Activated CD8-positive, alpha-beta T cell treated with anti-CD3 and anti-CD28 coated beads for 36 hours (primary cell): ENCODE measurements at places on chromosomes 11 and 22. TPM values are rescaled to one million over a fixed set of nuclear protein-coding genes. Genes with fewer than 3 reads are reported as not detected.

Gene OR52E8
- total RNA-seq, result not detected

Gene ANKK1
- total RNA-seq, result not detected

Gene TYR
- total RNA-seq, result not detected

Gene MUC2
- total RNA-seq, result not detected

GRCh38 chr11:369336-370018 lies at the start of gene B4GALNT4:
Gene B4GALNT4, plus strand, starts transcription at chr11:369499. Its CDS starts 305 bp downstream, at chr11:369804.
- peaks cover 37% of the 10 kb centered on the region for H3K27me3 ChIP-seq
- H3K4me3 ChIP-seq, result peak within 1 kb of the TSS; percentile 62
- no peak for DNase-seq
- peaks cover 3% of the 10 kb centered on the region for H3K4me1 ChIP-seq

- H3K4me3 ChIP-seq, result no peak overlapping the region
- peaks cover 23% of the 10 kb centered on the region for H3K36me3 ChIP-seq
- H3K27me3 ChIP-seq, result no peaks in the 10 kb centered on the region
- H3K4me1 ChIP-seq, result peaks cover 22% of the 10 kb centered on the region
Measured at GRCh38 chr11:32581556-32581955, 2.1 kb upstream of the EIF3M start.

DNA sequence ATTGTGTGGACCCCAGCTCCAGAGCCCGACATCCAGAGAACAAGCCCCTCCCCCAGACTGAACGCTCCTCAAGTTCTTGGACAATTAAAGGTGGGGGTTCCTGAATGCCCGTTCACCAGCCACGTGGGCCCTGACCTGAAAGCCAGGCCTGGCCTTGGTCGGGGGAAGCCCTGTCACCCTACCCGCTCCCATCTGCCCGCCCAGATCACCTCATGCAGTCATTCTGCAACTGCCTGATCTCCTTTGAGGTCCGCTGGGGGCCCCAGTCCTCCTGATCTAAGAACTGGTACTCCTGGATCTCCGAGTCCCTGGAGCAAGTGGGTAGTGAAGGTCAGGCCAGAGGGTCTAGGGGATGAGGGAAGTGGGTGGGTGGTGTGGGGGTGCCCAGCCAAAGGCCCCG lies 9.1 kb upstream of the NAALADL1 start:
- H3K4me3 ChIP-seq, result no peak overlapping the region
- no peaks in the 10 kb centered on the region for H3K27me3 ChIP-seq
- H3K36me3 ChIP-seq, result no peaks in the 10 kb centered on the region

DNA sequence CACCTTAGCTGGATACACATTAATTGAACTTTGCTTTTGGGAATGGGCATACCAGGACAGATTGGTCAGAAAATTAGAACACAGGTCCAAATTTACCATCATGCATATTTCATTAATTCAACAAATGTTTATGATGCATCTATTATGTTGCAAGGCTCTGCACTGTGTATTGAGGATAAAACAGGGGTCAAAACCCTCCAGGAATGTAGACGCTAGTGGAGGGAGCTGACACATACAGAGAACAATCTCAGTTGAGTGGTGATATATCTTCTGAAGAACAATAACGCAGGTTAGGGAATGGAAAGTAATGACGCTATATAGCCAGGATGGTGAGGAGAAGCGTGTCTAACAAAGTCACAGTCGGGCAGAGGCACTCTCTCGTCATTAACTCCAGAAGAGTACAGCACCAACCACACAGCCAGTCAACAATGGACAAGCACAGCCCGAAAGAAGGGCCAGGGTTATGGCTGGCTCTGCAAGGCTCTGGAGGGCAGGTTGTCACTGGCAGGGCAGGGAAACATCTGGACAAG lies 3.8 kb downstream of the FLI1 start:
- H3K4me3 ChIP-seq, result peak overlapping the region; percentile 92
- peaks cover 43% of the 10 kb centered on the region for H3K36me3 ChIP-seq
- no peak for DNase-seq
- H3K4me1 ChIP-seq, result peaks cover 66% of the 10 kb centered on the region

GRCh38 chr22:37388538-37388937 lies 38.7 kb downstream of the ELFN2 start:
- no peaks in the 10 kb centered on the region for H3K36me3 ChIP-seq
- H3K4me1 ChIP-seq, result no peaks in the 10 kb centered on the region
- DNase-seq, result no peak

DNA sequence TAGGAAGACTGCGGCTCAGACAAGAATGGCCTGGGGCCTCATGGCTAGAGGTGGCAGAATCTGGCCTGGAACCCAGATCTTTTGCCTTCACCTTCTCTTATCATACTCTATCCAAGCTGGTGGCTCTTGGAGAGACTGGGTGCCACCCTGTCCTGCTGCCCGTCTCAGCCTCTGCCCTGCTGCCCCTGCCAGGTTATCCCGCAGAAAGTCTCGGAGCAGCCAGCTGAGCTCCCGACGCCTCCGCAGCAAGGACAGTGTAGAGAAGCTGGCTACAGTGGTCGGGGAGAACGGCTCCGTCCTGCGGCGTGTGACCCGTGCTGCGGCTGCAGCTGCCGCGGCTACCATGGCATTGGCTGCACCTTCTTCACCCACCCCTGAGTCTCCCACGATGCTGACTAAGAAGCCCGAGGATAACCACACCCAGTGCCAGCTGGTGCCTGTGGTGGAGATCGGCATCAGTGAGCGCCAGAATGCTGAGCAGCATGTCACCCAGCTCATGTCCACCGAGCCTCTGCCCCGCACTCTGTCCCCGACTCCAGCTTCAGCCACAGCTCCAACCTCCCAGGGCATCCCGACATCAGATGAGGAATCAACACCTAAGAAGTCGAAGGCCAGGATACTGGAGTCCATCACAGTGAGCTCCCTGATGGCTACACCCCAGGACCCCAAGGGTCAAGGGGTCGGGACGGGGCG lies 5.9 kb downstream of the INCENP start:
- no peak for DNase-seq
- H3K27me3 ChIP-seq, result no peaks in the 10 kb centered on the region
- H3K4me1 ChIP-seq, result peaks cover 36% of the 10 kb centered on the region
- H3K27ac ChIP-seq, result no peak overlapping the region
- H3K4me3 ChIP-seq, result no peak overlapping the region
- H3K36me3 ChIP-seq, result peaks cover 70% of the 10 kb centered on the region

- H3K27ac ChIP-seq, result no peak overlapping the region
- H3K36me3 ChIP-seq, result no peaks in the 10 kb centered on the region
- peaks cover 2% of the 10 kb centered on the region for H3K4me1 ChIP-seq
- DNase-seq, result no peak
- H3K27me3 ChIP-seq, result peaks cover 6% of the 10 kb centered on the region
- no peak overlapping the region for H3K4me3 ChIP-seq
Measured at GRCh38 chr11:34825670-34826383, 90.4 kb downstream of the APIP start.

- no peak for DNase-seq
- H3K27me3 ChIP-seq, result no peaks in the 10 kb centered on the region
- peaks cover 9% of the 10 kb centered on the region for H3K36me3 ChIP-seq
- H3K4me3 ChIP-seq, result no peak overlapping the region
Measured at GRCh38 chr22:20748082-20748481, 25.8 kb upstream of the SERPIND1 start.

- peak overlapping the region; percentile 93 for H3K27ac ChIP-seq
- peak overlapping the region; percentile 3 for H3K4me3 ChIP-seq
- peaks cover 52% of the 10 kb centered on the region for H3K4me1 ChIP-seq
- DNase-seq, result peak; percentile 38
- H3K36me3 ChIP-seq, result no peaks in the 10 kb centered on the region
- no peaks in the 10 kb centered on the region for H3K27me3 ChIP-seq
Measured at GRCh38 chr22:39115977-39116621, 19.1 kb downstream of the APOBEC3H start.

DNA sequence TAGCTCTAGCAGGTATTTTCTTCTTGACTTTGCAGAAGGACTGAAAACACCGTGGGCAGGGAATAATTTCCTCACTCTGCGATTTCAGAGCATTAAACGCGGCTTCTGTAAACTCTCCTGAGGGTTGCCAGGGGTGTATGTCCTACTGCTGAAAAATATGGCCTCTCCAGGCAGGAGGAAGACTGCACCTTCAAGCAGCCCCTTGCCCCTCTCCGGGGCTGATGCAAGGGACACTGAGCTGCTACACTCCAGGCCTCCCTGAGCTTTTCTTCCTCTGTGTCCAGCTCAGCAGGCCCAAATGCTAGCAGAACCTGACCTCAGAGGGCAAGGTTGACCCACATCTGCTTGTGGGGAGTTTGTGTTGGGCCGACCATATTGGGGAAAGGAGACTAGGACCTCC lies 2.2 kb downstream of the CD6 start:
- H3K4me1 ChIP-seq, result peaks cover 41% of the 10 kb centered on the region
- no peaks in the 10 kb centered on the region for H3K27me3 ChIP-seq
- no peak for DNase-seq
- peaks cover 57% of the 10 kb centered on the region for H3K36me3 ChIP-seq

- H3K4me3 ChIP-seq, result no peak overlapping the region
- no peak for DNase-seq
- no peak overlapping the region for H3K27ac ChIP-seq
- H3K27me3 ChIP-seq, result no peaks in the 10 kb centered on the region
- H3K36me3 ChIP-seq, result no peaks in the 10 kb centered on the region
Measured at GRCh38 chr11:132358573-132358953, 988.1 kb downstream of the NTM start.

GRCh38 chr11:112523031-112523430 lies 262.4 kb upstream of the PLET1 start:
- no peak for DNase-seq
- H3K27ac ChIP-seq, result no peak overlapping the region
- H3K4me3 ChIP-seq, result no peak overlapping the region
- H3K27me3 ChIP-seq, result peaks cover 5% of the 10 kb centered on the region
- H3K4me1 ChIP-seq, result peaks cover 3% of the 10 kb centered on the region
- no peaks in the 10 kb centered on the region for H3K36me3 ChIP-seq

- H3K4me3 ChIP-seq, result no peak overlapping the region
- no peak overlapping the region for H3K27ac ChIP-seq
Measured at GRCh38 chr11:20782775-20783174, 113.4 kb downstream of the NELL1 start.

- H3K27ac ChIP-seq, result peak overlapping the region; percentile 97
- H3K4me1 ChIP-seq, result peaks cover 42% of the 10 kb centered on the region
- DNase-seq, result peak; percentile 28
Measured at GRCh38 chr11:62574363-62575071, 826 bp upstream of the EEF1G start.

GRCh38 chr22:22771696-22772377 lies 115.8 kb upstream of the IGLL5 start:
- H3K4me1 ChIP-seq, result peaks cover 4% of the 10 kb centered on the region
- no peaks in the 10 kb centered on the region for H3K36me3 ChIP-seq
- H3K27me3 ChIP-seq, result no peaks in the 10 kb centered on the region

DNA sequence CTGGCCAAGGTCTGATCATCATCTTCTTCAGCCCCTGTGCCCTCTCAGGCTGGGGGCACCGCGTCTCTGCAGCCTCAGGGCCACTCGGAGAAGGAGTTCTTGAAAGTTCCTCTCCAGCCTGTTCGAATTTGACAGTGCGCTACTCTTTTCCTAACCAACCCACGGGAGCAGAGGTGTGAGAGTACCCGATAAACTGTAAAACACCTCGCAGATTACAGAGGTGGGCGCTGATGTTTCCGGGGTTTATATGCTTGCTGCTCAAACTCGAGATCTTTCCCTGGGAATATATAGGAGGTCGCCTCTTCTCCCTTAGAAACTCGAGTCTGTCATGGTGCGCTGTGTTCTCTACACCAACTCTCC lies 515 bp downstream of the CTR9 start:
- no peaks in the 10 kb centered on the region for H3K27me3 ChIP-seq
- peak overlapping the region; percentile 90 for H3K27ac ChIP-seq
- H3K4me3 ChIP-seq, result peak overlapping the region; percentile 96
- peak; percentile 25 for DNase-seq
- H3K4me1 ChIP-seq, result peaks cover 23% of the 10 kb centered on the region

GRCh38 chr11:126791991-126792390 lies 208.6 kb downstream of the KIRREL3 start:
- H3K27me3 ChIP-seq, result peaks cover 3% of the 10 kb centered on the region
- no peaks in the 10 kb centered on the region for H3K36me3 ChIP-seq
- H3K4me3 ChIP-seq, result no peak overlapping the region
- H3K4me1 ChIP-seq, result no peaks in the 10 kb centered on the region

- no peak overlapping the region for H3K27ac ChIP-seq
- H3K4me1 ChIP-seq, result peaks cover 13% of the 10 kb centered on the region
- no peak overlapping the region for H3K4me3 ChIP-seq
- H3K36me3 ChIP-seq, result no peaks in the 10 kb centered on the region
- DNase-seq, result no peak
- peaks cover 6% of the 10 kb centered on the region for H3K27me3 ChIP-seq
Measured at GRCh38 chr11:102280245-102280833, 36.9 kb upstream of the BIRC3 start.

DNA sequence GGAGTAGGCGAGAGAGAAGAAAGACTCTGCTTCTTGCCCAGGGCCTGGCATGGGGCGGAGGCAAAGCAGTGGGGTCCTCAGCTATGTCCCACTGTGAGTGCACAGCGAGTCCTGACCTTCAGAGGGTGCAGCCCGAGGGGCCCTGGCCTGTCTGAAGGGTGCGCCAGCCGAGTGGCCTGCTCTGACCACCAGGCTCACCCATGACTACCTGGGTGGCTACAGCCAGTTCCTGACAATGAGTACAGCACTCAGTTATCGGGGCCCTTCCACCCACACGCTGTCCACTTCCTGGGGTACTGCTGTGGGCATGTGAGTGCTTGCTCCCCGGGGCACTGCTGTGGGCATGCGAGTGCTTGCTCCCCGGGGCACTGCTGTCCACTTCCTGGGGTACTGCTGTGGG lies 74.1 kb upstream of the B3GAT1 start:
- no peaks in the 10 kb centered on the region for H3K4me1 ChIP-seq
- H3K27me3 ChIP-seq, result no peaks in the 10 kb centered on the region
- no peak for DNase-seq
- no peaks in the 10 kb centered on the region for H3K36me3 ChIP-seq
- no peak overlapping the region for H3K27ac ChIP-seq
- no peak overlapping the region for H3K4me3 ChIP-seq

DNA sequence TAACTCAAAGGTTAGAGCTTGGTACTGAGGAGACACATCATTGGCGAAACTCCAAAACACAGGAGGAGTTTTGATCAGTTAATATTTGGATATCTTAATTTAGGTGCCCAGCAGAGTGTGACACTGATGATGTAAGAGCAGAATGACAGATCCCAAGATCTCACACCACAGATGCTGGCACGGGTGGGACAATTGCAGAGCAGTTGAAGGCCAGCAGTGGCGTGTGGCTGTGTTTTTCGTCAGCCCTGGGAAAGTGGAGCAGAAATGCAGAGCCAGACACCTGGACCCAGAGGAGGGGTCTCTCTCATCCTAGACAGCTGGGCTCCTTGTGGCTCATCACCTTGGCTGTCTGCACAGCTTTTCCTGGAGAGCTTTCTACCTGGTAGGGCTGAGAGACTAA lies 59.7 kb upstream of the CTTN start:
- DNase-seq, result no peak
- H3K27me3 ChIP-seq, result no peaks in the 10 kb centered on the region
- H3K4me1 ChIP-seq, result no peaks in the 10 kb centered on the region
- H3K4me3 ChIP-seq, result no peak overlapping the region

DNA sequence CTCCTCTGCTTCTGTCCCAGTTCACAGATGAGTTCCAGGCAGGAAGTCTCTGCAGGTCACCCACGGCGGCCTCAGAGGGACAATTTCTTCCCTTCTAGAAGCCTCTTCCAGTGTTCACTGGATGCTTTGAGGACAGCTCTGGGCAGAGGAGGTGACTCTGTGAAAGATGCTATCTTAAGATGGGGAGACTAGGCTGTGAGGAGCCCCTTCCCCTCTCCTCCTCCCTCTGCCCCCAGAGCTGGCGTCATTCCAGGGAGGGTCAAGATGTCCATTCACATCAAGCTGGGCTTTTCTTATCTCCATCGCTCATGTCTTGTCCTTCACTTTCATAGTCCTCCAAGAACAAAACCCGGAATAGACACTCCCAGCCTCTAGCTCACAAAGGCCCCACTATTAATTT lies 3.3 kb downstream of the APLNR start:
- H3K27ac ChIP-seq, result no peak overlapping the region
- DNase-seq, result no peak
- H3K36me3 ChIP-seq, result no peaks in the 10 kb centered on the region
- peaks cover 63% of the 10 kb centered on the region for H3K27me3 ChIP-seq
- peaks cover 7% of the 10 kb centered on the region for H3K4me1 ChIP-seq

GRCh38 chr22:25027959-25028840 lies 75.7 kb downstream of the KIAA1671 start:
- no peaks in the 10 kb centered on the region for H3K36me3 ChIP-seq
- H3K27me3 ChIP-seq, result no peaks in the 10 kb centered on the region
- peak; percentile 43 for DNase-seq
- no peak overlapping the region for H3K27ac ChIP-seq
- no peak overlapping the region for H3K4me3 ChIP-seq
